ENCODE measurements at places on chromosomes 2 and 18. TPM values are rescaled to one million over a fixed set of nuclear protein-coding genes. Genes with fewer than 3 reads are reported as not detected.

NAT8 gene
- not detected for total RNA-seq

GAREM2 gene
- total RNA-seq = 4.5 TPM

MBP gene
- 4.0 TPM for total RNA-seq

TRAPPC12 gene
- 74.5 TPM for total RNA-seq

EHD3 gene
- 12.1 TPM for total RNA-seq

ALPP gene
- total RNA-seq = not detected

CYP26B1 gene
- 1.1 TPM for total RNA-seq

FLACC1 gene
- total RNA-seq = 1.4 TPM

TANC1 gene
- 99.4 TPM for total RNA-seq

LIPG gene
- total RNA-seq = 96.2 TPM

DNA sequence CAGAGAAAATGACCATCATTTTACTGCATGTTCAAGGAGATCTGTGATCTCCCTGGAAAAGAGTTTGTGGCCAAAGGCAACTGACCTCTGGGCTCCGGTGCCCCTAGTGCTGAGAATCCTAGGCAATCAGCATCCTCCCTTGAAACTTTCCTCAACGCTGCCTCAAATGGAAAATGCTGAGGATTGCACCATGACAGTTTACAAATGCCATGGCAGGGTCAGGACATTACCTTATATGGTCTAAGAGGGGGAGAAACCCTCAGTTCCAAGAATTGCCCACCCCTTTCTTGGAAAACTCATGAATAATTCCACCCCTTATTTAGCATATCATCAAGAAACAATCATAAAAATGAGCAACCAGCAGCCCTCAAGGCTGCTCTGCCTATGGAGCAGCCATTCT is 48.3 kb downstream of the ALPK2 start:
- no peak for DNase-seq

DNA sequence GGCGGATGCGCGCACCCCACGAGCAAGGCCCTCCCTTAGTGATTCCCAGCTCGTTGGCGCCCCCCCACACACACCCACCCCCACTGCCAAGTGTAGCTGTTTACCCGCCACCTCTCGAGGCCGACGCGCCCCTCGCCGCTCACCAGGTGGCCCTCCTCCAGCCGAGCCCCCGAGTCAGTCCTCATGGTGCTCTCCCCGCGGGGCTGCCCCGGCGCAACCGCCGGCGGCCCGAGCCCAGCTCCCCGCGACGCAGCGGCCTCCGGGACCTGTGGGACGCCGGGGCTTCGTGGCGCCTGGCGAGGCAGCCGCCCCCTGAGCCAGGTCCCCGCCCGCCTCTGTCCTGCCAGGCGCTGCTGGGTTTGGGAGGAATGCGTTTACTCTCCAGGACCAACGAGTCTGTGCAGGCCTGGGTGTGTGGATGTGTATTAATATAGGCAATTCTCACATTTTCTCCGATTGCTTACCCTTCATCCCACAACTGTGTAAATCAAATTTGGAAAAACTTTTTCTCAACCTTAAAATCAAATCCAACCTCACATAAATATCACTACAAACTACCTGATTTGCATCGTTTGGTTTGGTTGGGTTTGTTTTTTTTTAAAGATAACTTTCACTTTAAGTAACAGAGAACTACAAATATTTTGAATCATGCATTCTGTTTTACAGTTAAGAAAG is at the start of gene TMEM237:
TMEM237 (minus strand) TSS at position 288 of the 675 bp plus-strand sequence; CDS start at position 185, 103 bp downstream.
- peak; percentile 61 for DNase-seq

DNA sequence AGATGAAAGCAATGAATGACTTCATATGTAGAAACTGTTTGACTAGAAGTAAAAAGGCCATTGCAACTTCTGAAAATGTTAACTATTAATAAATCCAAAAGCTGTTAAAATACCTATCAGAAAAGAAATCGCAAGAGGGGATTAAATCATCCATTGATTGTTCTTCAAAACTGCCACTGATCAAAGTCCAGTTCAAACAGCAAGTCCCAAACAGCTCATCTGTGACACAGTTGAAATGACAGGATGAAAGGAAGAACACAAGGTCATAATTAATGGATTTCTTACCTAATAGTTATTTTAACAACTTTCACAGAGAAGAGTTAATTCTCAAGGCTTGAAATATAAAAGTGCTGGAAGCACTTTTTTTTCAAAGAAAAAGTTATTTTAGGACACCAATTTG is 90.4 kb downstream of the SESTD1 start:
- DNase-seq = no peak

- DNase-seq = no peak
These were observed 96.4 kb downstream of the TCF4 start for GRCh38 chr18:55491616-55492015.

- DNase-seq = no peak
These were observed 13.2 kb upstream of the ITGAV start for GRCh38 chr2:186576614-186577013.

DNA sequence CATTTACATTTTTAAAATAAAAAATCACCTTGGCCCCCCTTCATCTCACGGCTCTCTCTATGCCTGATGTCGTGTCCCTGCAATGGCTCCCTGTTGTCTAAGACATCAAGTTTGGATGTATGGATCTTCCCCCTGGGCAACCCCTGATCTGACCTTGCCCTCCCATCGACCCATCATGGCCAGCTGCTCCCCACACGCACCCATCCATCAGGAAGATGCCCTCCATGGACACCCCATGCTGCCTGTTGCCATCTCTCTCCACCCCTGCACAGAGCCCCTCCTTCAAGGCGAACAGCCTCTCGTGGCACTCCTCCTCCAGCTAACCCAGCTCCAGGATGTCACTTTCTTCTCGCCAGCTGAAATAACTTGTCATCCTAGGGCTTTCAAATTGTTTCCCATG is 59.5 kb downstream of the DPYSL5 start:
- no peak for DNase-seq
